ENCODE measurements at places on chromosomes 12 and 14. TPM values are rescaled to one million over a fixed set of nuclear protein-coding genes. Genes with fewer than 3 reads are reported as not detected.

- peak; percentile 73 for DNase-seq
- no peak overlapping the region for H3K4me3 ChIP-seq
- no peaks in the 10 kb centered on the region for H3K36me3 ChIP-seq
- no peaks in the 10 kb centered on the region for H3K4me1 ChIP-seq
These were observed 36.3 kb downstream of the PPP2R5C start for GRCh38 chr14:101797856-101798255.

- peak overlapping the region; percentile 96 for H3K27ac ChIP-seq
- DNase-seq, result no peak
- H3K4me1 ChIP-seq, result peaks cover 76% of the 10 kb centered on the region
- no peaks in the 10 kb centered on the region for H3K27me3 ChIP-seq
- peaks cover 22% of the 10 kb centered on the region for H3K36me3 ChIP-seq
- H3K4me3 ChIP-seq, result no peak overlapping the region
These were observed 5.0 kb downstream of the HDAC7 start for GRCh38 chr12:47814539-47815170.

- H3K4me3 ChIP-seq, result no peak overlapping the region
- H3K27ac ChIP-seq, result no peak overlapping the region
- DNase-seq, result no peak
- H3K27me3 ChIP-seq, result no peaks in the 10 kb centered on the region
- H3K36me3 ChIP-seq, result no peaks in the 10 kb centered on the region
These were observed 22.5 kb upstream of the ATP2B1 start for GRCh38 chr12:89731089-89731488.

DCD gene
- not detected for total RNA-seq

DNA sequence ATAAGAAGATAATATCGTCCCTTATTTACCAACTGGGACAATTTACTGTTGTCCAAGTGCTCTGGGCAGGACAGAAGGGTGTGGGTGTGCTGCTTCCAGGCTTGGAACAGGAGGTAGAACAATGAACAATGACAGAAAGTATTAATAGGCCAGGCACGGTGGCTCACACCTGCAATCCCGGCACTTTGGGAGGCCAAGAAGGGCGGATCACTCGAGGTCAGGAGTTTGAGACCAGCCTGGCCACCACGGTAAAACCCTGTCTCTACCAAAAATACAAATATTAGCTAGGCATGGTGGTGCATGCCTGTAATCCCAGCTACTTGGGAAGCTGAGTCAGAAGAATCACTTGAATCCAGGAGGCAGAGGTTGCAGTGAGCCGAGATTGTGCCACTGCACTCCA, 2.5 kb downstream of the IFI27 start:
- H3K4me3 ChIP-seq, result no peak overlapping the region
- DNase-seq, result no peak
- peaks cover 26% of the 10 kb centered on the region for H3K4me1 ChIP-seq
- H3K36me3 ChIP-seq, result no peaks in the 10 kb centered on the region

DNA sequence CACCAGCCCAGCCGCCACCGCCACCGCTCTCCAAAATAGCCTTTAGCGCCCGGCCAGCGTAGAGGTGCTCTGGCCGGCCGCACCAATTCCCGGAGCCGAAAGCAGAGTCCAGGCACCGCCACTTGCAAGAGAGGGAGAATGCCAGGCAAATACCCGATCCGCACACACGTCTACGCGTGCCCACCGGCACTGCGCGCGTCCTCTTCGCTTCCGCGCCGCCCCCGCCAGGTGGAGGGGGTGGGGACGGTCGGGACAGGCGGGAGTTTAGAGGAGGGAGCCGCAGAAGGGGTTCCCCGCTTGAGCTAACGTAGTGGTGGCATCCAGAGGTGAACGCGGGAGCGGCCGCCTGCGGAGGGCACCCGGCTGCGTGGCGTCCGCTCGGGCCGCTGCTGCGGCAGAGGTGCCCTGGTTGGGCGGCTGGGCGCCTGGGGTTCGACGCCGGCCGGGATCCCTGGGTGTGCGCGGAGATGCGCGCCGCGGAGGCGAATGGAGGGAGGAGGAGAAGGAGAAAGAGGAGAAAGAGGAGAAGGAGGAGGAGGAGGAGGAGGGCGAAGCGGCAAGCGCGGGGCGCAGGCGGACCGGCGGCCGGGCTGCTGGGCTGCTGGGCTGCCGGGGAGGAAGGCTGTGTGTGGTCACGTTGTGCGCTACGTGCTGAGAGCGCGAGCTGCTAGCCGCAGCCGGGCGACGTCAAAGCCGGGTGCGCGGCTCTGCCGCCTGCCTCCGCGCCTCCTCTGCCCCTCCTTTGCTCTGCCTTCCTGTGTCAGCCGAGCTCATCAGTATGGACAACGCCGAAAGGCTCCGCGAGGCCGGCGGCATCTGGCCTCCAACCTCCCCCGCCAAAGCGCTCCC, at the start of gene MDGA2:
Gene MDGA2, minus strand, starts transcription at position 140 of the 849 bp plus-strand sequence.
- peak; percentile 37 for DNase-seq
- H3K27ac ChIP-seq, result no peak within 1 kb of the TSS
- no peaks in the 10 kb centered on the region for H3K36me3 ChIP-seq
- H3K27me3 ChIP-seq, result peaks cover 41% of the 10 kb centered on the region
- H3K4me1 ChIP-seq, result peaks cover 15% of the 10 kb centered on the region
- H3K4me3 ChIP-seq, result peak within 1 kb of the TSS; percentile 44

DHH gene
- 1.1 TPM for total RNA-seq

PAX9 gene
- 0.13 TPM for total RNA-seq

- H3K4me3 ChIP-seq, result no peak overlapping the region
- peaks cover 14% of the 10 kb centered on the region for H3K4me1 ChIP-seq
- no peak overlapping the region for H3K27ac ChIP-seq
- no peak for DNase-seq
- H3K36me3 ChIP-seq, result no peaks in the 10 kb centered on the region
- H3K27me3 ChIP-seq, result no peaks in the 10 kb centered on the region
These were observed 51.4 kb upstream of the IFNG-AS1 start for GRCh38 chr12:67937822-67938221.

DNA sequence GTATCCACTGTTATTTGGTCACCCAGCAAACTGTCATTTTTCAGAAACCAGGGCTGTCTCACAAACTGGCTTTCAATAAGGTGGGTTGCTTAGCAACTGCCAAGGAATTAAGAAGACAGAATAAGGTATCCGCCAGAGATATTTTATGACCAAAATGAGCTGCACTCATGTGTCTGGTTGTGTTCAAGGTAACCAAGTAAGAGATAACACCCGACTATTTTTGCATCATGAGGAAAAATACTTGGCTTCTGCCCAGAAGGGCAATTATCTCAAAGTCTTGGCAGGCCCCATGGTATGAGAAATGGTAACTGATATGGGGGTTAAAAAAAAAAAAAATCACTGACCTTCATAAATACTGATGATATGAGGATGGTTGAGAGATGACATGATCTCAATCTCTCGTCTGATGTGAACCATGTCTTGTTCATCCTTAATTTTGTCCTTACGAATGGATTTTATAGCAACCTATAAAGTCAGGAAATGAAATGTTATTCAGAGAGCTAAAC, 32.6 kb downstream of the NUAK1 start:
- peaks cover 2% of the 10 kb centered on the region for H3K36me3 ChIP-seq
- H3K4me3 ChIP-seq, result no peak overlapping the region
- peaks cover 6% of the 10 kb centered on the region for H3K27me3 ChIP-seq
- DNase-seq, result peak; percentile 49
- H3K27ac ChIP-seq, result peak overlapping the region; percentile 25

- H3K36me3 ChIP-seq, result no peaks in the 10 kb centered on the region
- no peaks in the 10 kb centered on the region for H3K4me1 ChIP-seq
- no peaks in the 10 kb centered on the region for H3K27me3 ChIP-seq
- DNase-seq, result peak; percentile 32
- H3K4me3 ChIP-seq, result no peak overlapping the region
- H3K27ac ChIP-seq, result no peak overlapping the region
These were observed 420.3 kb upstream of the PRICKLE1 start for GRCh38 chr12:43009846-43010240.

SLIRP gene
- 180 TPM for total RNA-seq

DNA sequence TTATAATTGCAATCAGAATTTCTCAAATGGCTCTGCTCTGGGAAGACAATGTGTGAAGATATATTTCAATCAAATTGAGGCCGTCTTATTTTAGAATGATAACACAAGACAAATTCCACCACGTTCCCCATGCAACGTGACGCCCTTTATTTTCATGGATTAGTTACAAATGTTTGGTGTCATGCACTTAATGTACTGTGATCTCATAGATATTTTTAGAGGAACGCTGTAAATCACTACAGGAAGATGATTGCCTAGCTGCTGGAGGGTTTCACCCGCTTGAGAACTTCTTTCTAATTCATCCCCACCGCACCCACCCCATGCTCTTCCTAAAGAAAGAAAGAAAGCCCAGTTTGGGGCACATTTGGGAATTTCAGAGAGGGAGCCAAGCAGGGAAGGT, 117.2 kb downstream of the PLXNC1 start:
- H3K4me1 ChIP-seq, result peaks cover 60% of the 10 kb centered on the region
- H3K27ac ChIP-seq, result peak overlapping the region; percentile 92
- H3K27me3 ChIP-seq, result no peaks in the 10 kb centered on the region
- H3K4me3 ChIP-seq, result no peak overlapping the region
- DNase-seq, result peak; percentile 81
- H3K36me3 ChIP-seq, result peaks cover 2% of the 10 kb centered on the region

- no peaks in the 10 kb centered on the region for H3K27me3 ChIP-seq
- H3K4me3 ChIP-seq, result no peak overlapping the region
- H3K36me3 ChIP-seq, result no peaks in the 10 kb centered on the region
- no peak overlapping the region for H3K27ac ChIP-seq
- no peaks in the 10 kb centered on the region for H3K4me1 ChIP-seq
These were observed 153.2 kb downstream of the SMOC1 start for GRCh38 chr14:70032447-70032846.

KRT83 gene
- not detected for total RNA-seq

DNA sequence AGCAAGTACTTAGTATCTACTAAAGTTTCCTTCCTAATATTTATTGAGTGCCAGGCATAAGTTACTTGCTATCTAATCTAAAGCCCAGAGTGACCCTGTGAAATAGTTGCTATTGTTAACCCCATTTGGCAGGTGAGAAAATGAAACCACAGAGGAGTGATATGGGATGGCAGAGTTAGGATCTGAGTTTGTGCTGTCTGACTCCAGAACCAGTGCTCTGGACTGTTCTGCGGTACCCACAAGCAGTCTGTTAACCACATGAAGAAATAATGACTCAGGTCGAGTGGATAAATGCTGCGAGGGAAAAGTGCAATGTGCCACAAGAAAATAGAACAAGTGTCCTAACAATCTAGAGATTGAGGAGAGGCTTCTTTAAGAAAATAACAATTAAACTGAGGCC, 60.7 kb upstream of the GZMB start:
- peak overlapping the region; percentile 7 for H3K27ac ChIP-seq
- no peak overlapping the region for H3K4me3 ChIP-seq
- H3K36me3 ChIP-seq, result no peaks in the 10 kb centered on the region
- DNase-seq, result no peak
- peaks cover 18% of the 10 kb centered on the region for H3K4me1 ChIP-seq
- H3K27me3 ChIP-seq, result no peaks in the 10 kb centered on the region
